ENCODE measurements at places on chromosomes 16 and 17.

DNA sequence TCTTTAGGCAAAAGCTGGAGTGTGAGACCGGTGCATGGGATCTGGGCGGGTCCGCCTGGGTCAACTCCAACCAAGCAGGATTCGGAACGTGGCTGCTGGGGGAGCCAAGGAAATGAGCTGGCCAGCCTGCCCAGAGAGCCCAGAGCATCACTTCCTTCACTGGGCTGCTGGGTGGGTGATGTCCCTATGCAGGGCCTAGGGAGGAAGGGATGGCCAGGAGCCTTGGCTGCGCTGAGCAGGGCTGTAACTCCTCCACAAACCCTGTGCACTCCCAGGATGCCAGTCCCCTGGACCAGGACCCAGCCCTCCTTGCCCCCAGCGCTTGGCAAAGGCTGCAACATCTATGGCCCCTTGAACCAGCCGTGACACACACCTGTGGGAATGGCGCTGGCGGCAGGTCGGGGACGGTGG lies 138.4 kb downstream of the RAB11FIP4 start:
- no peak for DNase-seq

GRCh38 chr16:17460890-17461289 lies 9.9 kb downstream of the XYLT1 start:
- no peak for DNase-seq

GRCh38 chr16:81401035-81401950 lies 43.3 kb upstream of the CMIP start:
- DNase-seq = no peak

- no peak for DNase-seq
Observed at GRCh38 chr16:52805559-52806168, 247.0 kb downstream of the CHD9NB start.

DNA sequence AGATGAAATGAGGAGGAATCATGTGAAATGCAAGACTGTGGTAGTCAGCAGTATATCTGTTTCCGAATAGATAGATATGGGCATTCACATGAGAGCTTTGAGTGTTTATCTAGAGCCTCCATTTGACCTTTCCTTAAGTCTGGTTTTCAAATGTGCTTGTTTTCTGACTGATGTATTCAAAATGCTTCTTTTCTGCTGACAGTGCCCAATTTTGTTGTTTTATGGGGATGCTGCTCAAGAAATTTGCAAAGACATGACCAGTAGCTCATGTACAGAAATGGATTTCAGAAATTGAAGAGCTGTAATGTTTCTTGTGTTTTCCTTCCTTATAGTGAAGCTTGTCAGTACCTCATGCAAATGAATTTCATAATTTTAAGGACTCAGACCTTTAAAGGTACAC lies 903.4 kb upstream of the CDH8 start:
- no peak for DNase-seq

DNA sequence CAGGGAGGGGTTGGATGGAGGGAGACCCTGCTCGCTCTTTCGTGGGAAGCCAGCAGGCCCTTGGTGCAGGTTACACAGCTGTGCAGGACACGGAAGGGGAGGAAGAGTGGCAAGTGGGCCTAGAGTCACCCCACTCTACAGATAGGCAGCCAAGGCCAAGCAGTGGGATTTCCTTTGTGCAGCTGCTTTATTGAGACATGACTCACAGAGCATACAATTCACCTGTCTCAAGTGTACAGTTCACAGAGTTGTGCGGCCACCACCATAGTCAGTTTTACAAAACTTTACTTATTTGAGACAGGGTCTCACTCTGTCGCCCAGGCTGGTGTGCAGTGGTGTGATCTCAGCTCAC lies 91.2 kb upstream of the CIBAR2 start:
- DNase-seq = no peak

- DNase-seq = no peak
Observed at GRCh38 chr17:80220736-80221215, 549 bp downstream of the SLC26A11 start.

DNA sequence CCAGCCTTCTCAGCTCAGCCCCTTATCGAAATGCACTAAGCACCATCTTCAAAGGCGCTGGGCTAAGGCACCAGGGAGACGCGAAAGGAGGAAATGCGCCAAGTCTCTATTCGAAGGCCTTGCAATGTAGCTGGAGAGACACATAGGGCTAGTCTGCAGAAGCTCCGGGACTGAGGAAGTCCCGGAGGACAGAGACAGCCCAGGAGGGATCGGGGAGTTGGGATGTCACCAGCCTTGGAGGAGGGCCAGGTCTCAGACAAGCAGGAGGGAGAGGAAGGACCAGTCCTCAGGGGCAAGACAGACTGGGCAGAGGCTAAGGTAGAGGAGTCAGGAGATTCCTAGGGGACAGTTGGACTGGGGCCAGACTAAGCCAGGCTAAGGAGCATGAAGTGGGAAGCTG lies 8.5 kb downstream of the C17orf100 start:
- DNase-seq = no peak

DNA sequence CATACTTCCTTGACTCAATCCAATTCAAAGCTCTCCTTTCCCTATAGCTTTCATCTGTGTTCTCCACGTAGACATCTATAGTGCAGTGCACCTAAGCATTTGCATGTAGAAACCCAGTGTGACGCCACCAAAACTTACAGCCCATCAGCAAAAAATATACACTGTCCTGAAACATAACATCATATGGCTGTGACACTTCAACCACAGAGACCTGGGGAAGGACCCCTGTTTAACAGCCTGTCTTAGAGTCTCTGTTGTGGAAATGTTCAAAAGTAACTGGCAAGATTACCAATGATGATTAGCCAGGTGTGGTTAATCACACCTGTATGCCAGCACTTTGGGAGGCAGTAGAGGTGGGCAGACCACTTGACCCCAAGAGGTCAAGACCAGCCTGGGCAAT lies 22.2 kb downstream of the GSPT1 start:
- no peak for DNase-seq

DNA sequence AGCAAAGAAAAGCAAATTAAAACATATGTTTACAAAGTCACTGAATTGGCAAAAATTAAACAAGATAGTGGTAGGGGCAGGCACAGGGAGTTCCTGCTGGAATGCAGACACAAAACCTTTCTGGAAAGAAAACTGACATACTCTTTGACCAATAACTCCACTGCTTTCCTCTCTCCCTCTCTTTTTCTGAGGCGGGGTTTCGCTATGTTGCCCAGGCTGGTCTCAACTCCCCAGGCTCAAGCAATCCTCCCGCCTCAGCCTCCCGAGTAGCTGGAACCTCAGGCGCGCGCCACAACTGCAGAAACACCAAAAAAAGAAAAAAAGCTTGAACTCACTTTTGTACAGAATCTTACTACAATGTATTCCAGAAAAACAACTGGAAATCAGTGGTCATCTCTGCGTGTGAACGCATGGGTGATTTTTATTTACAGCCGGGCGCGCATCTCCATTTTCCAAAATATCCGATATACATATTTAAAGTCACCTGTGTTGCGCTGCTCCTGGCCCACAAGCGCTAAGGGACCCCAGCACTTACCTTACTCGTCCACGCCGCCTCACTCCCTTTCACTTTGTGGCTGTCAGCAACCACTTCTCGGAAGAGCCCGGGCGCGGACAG lies 480 bp downstream of the TXNL4B start:
- no peak for DNase-seq

DNA sequence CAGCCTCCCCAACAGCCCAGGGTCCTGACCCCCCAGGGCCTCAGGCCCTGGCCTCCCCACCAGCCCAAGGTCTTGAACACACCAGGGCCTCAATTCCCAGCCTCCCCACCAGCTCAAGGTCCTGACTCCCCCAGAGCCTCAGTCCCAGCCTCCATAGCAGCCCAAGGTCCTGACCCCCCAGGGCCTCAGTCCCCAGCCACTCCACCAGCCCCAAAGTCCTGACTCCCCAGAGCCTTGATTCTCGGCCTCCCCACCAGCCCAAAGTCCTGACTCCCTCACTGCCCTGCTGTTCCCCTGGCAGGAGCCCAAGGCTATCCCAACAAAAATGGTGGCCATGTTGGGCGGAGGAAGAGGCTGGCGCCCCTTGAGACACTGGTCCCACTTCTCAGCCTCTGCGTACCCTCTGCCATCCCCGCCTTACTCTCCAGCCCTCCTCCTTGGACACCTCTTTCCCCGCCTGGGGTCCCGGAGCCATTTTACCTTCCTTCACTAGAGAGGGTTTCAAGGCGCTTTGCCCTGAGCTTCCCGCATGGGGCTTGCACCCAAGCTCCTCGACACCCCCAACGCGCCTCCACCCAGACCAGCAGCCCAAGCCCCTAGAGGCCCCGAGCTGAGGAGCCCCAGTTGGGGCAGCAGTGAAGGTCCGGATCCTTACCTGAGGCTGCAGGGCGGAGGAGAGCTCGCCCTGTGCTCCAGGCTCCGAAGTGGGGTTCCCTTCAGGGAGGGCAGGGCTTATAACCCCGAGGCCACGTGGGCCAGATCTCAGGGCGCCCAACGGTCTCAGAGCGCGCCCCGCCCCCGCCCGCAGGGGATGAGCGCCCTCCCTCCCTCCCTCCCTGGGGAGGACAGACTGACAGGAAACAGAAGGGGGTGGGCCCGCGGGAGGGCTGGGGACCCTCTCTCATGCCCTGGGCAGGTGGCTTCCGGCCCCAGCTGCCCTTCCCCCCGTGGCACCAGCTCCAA lies 3.5 kb upstream of the TSPOAP1 start:
- no peak for DNase-seq

DNA sequence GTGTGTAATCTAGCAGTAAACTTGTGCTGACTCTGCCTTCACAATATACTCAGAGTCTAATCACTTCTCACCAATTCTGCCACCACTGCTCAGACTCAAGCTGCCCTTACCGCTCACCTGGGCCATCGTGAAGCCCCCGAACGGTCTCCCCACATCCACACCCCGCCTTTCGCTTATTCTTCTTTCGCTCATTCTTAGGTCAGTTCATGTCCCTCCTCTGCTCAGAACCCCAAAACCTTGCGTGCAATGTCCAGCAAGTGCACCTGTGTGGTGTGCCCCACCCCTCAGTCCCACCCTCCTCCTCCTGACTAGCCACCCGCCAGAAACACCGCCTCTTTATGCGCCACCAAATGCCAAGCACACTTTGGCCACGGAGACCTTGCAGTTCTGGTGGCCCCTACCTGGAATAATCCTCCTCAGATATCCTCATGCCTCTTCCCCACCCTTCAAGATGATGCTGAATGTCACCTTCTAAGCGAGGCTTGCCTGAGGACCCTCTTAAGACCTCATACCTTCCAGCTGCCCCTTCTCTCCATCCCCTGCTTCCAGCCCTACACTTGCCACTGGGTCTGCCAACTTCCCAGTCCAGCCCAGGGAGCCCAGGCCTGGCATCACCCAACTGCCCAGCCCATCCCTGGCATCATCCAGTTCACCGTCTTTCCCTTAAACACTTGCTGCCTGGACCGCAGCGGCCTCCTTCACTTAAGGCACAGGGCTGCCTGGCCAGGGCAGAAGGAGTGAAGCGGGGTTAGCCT lies 34.3 kb upstream of the RBFOX3 start:
- DNase-seq = no peak

DNA sequence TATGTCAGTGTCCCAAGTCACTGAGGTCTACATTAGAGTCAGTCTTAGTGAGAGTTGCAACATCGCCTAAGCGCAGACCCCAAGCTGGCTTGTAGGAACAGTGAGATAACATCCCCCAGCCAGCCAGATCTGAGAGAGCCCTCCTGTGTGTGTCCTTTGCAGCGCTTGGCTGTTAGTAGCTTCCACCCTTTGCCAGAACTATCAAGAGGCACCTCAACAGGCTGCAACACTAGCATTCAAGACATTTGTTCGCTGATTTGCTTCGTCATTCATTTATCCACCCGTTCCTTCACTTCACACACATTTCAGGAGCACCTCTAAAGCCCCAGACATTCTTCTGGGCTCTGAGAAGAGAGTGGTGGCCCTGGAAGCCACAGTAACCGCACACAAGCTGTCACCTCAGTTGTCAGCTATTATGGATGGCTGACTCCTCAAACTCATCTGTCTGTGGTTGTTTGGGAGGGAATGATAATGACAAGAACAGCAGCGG lies 289.6 kb downstream of the WWOX start:
- no peak for DNase-seq

DNA sequence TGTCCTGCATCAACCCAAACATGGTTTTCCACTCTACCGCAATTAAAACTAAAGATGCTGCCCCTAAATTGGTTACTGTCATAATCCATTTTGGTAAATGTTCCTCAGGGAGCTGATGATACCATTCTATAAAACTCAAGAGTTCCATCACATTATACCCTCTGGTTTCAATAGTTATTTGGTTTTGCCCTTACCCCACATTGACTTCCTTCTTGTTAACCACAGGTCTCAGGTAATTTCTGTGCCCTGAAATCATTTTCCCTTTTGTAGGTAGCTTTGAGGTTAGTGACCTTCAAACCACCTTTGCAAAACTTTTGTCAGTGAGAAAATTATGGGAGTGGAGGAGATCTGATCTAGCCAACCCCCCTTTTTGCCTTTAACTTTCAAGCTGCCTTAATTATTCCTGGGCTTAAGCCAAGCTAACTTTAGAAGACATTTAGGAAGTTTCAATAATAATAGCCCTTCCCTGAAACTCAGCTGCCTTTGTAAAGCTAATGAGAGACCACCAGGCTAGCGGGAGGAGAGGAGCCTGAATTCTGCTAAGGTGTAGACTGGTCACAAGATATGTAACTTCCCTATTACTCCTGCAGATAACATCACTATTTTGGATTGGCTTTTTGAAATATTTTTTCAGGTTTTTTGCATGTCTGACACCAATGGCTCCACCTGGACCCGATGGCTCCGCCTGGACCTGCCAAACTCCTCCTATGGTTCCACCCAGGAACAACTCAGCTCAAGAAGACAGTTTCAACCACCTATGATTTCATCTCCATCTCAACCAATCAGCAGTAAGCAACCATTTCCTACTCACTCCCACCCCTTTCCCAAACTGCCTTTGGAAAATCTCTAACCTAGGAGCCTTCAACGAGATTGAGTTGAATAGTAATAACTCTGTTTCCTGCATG lies 224.9 kb downstream of the HS3ST3B1 start:
- DNase-seq = no peak

- DNase-seq = no peak
Observed at GRCh38 chr17:45256114-45256966, 5.6 kb downstream of the SPATA32 start.

DNA sequence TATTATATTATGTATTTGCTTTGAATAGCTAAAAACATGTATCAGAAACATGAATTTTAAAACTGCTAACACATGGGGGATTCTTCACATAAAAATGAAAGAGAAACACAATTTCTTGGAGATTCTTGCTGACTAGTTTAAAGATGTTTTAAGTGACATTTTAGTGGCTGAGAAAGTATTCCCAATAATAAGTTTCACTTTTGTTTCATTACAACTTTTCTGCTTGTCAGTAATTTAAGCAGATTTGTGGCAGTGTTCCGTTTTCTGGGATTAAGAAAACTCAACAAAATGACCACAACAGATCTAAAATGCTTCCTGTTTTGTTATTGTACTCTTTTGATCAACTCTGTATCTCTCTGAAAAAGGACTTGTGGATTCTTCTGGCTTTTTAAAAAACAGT lies 75.9 kb downstream of the NLK start:
- no peak for DNase-seq

- DNase-seq = peak; percentile 7
Observed at GRCh38 chr16:56558024-56558747, 6.7 kb upstream of the MT4 start.

- no peak for DNase-seq
Observed at GRCh38 chr17:61485067-61485775, 33.0 kb downstream of the TBX4 start.

- peak; percentile 63 for DNase-seq
Observed at GRCh38 chr17:48505788-48506187, 25.0 kb downstream of the HOXB1 start.

- no peak for DNase-seq
Observed at GRCh38 chr16:54351171-54351570, 64.6 kb upstream of the IRX3 start.

- no peak for DNase-seq
Observed at GRCh38 chr17:14330492-14330962, 29.6 kb downstream of the HS3ST3B1 start.
